ENCODE measurements at places on chromosomes 1 and 21. TPM values are rescaled to one million over a fixed set of nuclear protein-coding genes. Genes with fewer than 3 reads are reported as not detected.
A peak's percentile ranks its signal among the peaks of the same experiment; 100 is the strongest.

Gene HDGF
- 134 TPM for polyA plus RNA-seq

DNA sequence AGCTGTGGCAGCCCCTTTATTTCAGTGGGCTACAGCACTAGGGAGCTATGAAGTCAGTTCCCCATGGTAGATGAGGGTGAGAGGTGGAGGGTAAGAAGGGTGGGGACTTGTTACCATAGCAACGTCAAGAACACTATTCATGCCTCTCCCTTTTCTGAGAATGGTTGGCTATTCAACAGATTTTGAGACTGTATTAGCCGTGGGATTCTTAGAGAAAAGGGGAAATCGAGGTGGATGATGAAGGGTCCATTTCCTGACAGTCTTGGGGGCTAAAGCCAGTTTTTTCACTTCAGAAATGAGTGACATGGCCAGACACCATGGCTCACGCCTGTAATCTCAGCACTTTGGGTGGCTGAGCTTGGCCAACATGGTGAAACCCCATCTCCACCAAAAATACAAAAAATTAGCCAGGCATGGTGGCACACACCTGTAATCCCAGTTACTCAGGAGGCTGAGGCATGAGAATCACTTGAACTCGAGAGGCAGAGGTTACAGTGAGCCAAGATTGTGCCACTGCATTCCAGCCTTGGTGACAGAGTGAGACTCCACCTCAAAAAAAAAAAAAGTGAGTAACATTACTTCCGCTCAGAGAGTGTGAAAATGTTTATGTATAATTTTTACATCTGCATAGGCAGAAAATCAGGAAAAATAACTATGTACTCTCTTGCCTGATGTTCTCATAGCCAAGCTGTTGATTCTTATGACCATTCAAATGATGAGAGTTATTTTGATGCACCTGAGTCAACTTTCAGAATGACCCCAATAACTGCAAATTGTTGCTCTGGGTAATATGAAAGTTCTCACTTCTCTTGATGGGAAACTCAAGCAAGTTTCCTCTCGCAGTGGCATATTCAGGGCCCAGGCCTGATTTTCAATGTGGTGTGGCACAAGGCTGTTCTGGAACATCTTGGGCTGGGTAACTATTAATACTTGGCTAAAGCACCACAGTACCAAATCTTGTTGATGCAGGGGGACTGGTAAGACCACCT lies 23.2 kb upstream of the RGSL1 start:
- no peak for DNase-seq

Gene TAS1R1
- polyA plus RNA-seq = 5.5 TPM

- no peak for DNase-seq
Observed at GRCh38 chr1:94792473-94793295, 27.5 kb upstream of the SLC44A3 start.

DNA sequence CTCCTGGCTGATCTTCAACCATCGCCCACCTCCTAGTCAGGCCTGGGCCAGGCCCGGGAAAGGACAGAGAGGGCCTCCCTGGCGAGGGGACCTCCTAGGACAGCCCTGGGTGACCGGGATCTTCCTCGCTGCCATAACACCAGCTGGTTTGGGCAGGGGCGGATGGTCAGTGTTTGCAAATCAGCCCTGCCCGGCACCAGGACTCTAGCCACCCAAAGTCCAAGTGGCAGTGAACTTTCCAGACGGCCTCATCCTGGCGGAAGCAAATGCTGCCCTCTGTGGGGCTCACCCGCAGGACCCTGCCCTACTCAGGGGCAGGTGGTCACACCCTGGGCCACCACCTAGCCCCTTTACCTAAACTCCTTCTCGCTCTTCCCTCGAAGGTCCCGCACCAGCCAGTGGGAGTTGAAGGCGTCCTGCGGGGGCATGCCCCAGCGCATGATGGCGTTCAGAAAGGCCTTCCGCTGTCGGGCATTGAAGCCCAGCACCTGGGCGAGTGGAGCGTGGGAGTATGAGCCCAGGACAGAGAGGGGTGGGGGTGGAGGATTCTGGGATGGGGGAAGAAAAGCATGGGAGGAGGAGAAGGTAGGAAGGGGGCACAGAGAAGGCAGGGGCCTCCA lies 55.3 kb downstream of the CHD5 start:
- no peak for DNase-seq

DNA sequence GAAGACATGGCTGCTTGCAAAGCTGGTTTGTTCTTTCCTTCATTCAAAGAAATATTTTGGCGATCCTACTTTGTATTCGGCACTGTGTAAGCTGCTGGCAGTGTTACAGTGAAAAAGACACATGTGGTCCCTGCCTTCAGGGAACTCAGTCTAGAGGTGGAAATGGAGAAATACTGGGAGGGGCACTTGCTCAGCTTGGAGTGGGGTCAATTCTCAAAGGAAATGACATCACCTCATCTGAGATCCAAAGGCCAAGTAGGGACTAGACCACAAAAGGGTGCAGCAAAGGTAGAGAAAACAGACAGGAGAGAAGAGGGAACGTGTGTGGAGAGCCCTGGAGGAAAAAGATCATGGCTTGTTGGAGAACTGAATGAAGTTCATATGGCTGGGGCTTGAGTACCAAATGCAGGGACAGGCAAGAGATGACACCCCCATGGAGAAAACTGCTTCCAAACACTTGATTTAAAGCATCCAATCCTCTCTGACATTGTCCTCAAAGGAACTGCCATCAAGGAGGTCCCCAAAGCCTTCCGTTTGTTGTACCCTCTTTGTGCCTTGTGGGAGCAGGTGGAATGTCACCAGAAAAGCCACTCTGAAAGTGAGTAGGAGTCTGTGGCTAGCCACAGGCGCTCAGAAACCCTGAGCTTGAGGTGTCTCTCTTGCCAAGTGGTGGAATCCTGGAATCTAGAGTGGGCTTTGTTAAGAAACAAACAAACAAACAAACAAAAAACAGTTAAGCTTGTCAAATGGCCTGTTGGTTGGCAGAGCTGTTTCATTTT lies 48.3 kb upstream of the TDRD10 start:
- peak; percentile 28 for DNase-seq

DNA sequence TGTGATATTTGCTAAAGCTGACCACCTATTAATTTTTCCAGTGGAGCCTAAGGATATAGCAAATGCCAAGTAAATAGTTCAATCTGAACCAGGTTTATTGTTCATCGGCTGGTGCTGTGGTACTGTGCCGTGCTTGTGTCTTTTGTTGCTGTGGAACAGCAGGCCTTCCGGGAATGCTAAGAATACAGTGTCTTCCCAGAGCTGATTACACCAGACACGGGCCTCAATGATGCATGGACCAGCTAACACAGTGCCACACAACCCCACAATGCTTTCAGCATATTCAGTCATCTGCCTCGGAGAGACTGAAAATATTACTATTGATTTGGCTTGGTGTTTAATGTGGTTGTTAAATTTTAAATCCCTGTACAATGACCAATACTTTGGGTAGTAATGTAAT lies 415.4 kb downstream of the PTBP2 start:
- DNase-seq = no peak

Gene PRDM16
- 0.62 TPM for polyA plus RNA-seq
